ENCODE measurements at places on chromosomes 11 and 22. TPM values are rescaled to one million over a fixed set of nuclear protein-coding genes. Genes with fewer than 3 reads are reported as not detected.

GRCh38 chr22:29245626-29246385, 22.0 kb downstream of the RHBDD3 start:
- peak; percentile 54 for DNase-seq

- peak; percentile 87 for DNase-seq
Observed at GRCh38 chr11:36186340-36187175, 102.7 kb downstream of the COMMD9 start.

DNA sequence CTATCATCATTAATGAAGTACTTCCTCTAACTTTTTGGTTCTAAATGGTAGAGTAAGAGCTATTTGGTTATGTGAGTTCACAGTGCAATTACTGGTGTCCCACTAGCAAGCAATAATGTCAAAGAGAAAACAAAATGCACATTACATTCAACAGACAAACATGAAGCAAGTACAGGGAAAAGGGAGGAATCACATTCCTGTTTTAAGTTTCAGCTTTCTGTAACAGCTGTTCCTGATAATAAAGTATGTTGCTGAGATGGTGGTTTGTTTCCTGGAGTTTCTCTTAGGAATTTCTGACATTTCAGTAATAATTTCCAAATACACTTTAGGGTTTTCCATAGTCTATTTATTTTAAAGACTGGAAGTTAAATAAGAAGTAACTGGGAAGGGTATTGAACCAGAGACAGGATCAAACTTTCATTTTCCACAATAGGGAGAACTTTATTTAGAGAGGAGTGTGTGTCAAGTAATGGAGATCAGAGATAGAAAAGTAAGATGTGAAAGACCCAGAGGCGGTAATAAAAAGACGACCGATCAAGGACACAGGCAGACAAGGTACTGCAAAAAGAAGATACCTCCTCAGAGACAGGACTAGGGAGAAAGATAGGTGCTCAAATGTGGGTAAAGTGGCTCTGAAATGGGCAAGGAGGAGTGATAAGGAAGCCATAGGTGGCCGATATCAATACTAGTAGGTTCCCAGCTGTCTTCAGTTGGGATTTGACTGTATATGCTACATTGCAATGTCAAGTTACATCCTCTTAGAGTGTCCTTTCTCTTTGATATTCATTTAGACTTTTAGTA, 20.8 kb upstream of the CLNS1A start:
- peak; percentile 64 for DNase-seq

GRCh38 chr22:35399678-35400500, at the start of gene MCM5:
Gene MCM5 (plus strand): TSS chr22:35400140. CDS start chr22:35400439, 299 bp downstream.
- DNase-seq: peak; percentile 96

DNA sequence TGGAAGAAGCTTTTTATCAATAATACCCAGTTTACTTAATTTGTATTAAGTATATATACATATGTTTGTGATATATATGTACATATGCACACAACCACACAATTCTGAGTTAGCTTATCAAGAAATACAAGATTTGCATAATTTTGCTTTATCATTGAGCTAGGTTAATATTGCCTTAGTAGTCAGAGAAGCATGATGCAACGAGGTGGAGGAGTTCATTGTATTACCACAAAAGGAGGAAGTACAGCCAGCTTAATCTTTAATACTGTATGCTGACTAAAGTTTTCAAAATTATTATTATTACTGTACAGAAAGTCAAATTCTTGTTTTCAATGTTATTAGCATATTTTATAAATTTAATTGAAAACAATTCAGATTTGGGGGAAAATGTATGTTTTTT, 278.4 kb upstream of the PDGFD start:
- no peak for DNase-seq

DNA sequence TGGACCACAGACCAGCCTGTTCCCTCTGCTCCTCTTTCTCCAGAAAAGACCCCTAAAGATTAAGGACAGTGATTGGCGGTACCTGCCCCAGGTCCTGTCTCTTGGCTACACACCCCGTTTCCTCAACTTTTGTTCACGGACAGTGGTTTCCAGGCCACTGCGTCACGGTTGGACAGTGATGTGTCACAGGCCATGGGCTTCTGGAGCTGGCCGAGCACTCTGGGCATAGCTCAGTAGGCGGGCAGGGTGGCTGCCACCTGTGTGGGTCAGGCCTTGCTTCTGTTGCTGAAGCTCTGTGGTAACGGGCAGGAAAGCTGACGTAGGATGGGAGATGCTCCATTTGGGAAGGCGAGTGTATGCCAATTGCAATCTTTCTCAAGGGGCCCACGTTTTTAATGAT, 13.6 kb downstream of the TUB start:
- DNase-seq: no peak

GRCh38 chr22:31915586-31915985, 28.7 kb upstream of the YWHAH start:
- no peak for DNase-seq

- no peak for DNase-seq
Observed at GRCh38 chr11:134845474-134846327, 433.7 kb upstream of the B3GAT1 start.

- DNase-seq: no peak
Observed at GRCh38 chr11:31636983-31637382, 127.4 kb downstream of the ELP4 start.

DNA sequence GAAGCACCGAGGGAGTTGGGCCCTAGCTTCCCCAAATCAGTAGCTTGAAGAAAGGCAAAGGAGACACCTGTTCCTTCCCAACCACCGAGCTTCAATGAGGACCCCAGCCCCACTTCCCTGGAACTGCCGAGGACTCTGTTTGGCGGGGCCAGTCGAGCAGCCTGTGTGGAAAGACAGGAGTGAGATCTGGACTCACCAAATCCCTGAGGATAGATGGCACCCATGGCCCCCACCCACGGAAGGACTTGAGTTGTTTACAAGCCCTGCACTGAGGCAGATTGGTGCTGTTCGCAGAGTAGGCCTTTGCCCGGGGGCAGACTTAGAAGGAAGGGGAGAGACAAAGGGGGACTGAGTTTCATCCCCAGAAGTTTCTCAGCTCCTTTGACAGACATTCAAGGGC, 64.6 kb downstream of the FEZ1 start:
- DNase-seq: no peak

GRCh38 chr22:46120420-46120737, 29.9 kb upstream of the PPARA start:
- no peak for DNase-seq

GRCh38 chr11:105046898-105047579, 1.9 kb upstream of the CARD16 start:
- peak; percentile 100 for DNase-seq

DNA sequence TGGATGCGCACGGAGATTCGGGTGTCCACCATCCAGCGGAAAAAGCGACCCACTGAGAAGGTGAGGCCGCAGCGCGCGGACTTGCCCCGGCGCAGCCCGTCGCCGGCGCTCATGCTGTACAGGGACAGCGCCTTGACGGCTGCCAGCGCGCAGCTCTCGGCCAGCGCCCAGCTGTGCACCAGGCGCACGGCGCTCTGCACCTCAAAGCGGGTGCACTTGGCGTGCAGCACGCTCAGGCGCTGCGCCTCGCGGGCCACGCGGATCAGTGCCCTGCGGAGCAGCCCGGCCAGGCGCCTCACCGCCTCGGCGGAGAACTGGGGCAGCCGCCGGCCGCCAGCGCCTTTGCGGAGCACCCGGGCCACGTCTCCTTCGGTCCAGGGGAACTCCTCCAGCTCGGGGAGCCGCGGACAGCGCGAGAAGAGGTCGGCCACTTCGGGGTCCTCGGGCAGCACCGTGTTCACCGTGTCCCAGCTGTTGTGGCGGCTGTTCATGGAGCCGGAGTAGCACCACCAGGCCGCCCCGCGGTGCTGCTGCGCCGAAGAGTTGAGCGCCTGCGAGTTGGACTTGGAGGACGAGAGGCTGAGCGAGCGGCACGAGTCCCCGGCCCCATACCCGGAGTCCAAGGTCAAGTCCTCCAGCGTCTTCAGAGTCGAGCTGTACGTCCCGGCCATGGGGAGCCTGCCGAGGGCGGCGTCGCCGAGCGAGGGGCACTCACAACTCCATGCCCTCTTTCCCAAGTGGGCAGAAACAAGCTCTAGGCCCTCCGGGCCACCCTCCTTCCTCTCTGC, 703 bp downstream of the ABTB2 start:
- peak; percentile 51 for DNase-seq

- DNase-seq: no peak
Observed at GRCh38 chr22:30224161-30224857, 22.2 kb downstream of the LIF start.

DNA sequence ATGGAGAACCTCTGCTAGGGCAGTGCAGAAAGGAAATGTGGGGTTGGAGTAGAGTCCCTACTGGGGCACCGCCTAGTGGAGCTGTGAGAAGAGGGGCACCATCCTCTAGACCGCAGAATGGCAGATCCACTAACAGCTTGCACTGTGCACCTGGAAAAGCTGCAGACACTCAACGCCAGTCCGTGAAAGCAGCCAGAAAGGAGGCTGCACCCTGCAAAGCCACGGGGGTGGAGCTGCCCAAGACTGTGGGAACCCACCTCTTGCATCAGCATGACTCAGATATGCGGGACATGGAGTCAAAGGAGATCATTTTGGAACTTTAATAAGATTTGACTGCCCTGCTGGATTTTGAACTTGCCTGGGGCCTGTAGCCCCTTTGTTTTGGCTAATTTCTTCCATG, 8.7 kb downstream of the TSKU start:
- peak; percentile 78 for DNase-seq

- DNase-seq: no peak
Observed at GRCh38 chr22:28023036-28023435, 104.0 kb upstream of the PITPNB start.

GRCh38 chr11:113547739-113548138, 72.5 kb upstream of the DRD2 start:
- no peak for DNase-seq

MMP12 gene
- not detected for total RNA-seq

NCF4 gene
- total RNA-seq: not detected

OR52B6 gene
- not detected for total RNA-seq

MOGAT2 gene
- total RNA-seq: not detected
